ENCODE measurements at places on chromosomes 16 and 17.

- no peak for DNase-seq
Observed at GRCh38 chr16:67181346-67181745, 2.4 kb downstream of the MATCAP1 start.

DNA sequence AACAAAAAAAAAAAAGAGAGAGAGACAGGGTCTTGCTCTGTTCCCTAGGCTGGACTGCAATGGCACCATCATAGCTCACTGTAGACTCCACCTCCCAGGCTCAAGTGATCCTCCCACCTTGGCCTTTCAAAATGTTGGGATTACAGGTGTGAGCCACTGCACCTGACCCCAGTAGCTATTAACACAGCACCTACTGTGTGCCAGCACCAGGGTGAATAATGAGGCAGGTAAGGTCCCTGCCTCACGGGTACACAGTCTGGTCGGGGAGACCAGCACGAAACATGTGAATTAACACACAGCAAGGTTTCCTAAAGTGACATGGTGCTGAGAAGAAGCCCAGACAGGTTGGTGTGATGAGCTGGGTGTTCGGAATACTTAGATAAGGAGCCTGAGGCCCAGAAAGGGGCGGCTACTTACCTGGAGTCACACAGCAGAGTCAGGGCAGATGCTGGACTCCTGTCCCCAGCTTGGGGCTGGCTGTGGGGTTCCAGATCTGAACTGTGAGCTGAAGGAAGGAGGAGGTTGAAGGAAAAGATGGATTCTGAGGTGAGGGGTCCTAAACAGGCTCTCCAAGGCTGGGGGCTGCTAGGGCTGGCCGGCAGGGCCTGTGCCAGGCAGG is 10.5 kb upstream of the FBXL19 start:
- no peak for DNase-seq

- DNase-seq = no peak
Observed at GRCh38 chr17:58684003-58684402, 7.8 kb downstream of the TEX14 start.

GRCh38 chr17:42586514-42587230 is 9.1 kb upstream of the PSMC3IP start:
- no peak for DNase-seq

DNA sequence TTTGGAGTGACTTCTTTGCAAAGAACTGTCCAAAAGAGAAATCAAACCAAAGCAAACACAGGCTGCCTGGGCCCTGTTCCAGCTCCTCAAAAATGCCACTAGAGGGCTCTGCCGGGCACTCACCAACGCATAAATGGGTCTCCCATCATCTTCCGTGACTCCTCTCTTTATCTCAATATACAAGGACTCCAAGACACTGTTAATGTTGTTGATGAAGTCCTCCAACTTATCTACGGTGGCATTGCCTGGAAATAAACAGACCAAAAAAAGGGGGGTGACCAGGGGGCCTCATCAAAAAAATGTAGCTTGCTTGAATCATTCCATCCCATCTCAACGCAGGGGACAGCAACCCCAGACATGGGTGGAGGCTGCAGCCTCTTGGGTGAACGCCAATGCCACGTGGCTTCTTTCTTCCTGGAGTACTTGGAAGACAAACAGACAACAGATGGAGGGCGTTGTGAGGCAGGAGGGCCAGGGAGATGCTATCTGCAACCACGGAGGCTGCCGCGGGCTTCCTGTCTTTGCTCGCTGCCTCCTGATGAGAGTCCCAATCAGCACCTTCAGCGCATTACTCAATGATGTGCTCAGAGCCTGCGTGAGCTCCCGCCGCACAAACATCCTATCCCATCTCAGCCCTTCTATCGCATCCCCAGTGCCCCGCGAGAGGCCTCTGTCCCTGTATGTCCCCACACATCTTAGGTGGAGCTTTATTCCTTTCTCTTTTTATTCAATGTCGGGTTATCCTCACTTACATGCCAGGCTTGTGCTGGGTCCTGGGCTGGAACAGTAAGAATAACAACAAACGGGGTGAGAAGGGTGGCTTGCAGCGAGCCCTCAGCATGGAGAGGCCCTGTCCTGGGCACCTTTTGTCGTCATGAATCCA is 32.0 kb downstream of the KDM8 start:
- peak; percentile 76 for DNase-seq

- no peak for DNase-seq
Observed at GRCh38 chr16:4514606-4515005, 24.0 kb downstream of the CDIP1 start.

DNA sequence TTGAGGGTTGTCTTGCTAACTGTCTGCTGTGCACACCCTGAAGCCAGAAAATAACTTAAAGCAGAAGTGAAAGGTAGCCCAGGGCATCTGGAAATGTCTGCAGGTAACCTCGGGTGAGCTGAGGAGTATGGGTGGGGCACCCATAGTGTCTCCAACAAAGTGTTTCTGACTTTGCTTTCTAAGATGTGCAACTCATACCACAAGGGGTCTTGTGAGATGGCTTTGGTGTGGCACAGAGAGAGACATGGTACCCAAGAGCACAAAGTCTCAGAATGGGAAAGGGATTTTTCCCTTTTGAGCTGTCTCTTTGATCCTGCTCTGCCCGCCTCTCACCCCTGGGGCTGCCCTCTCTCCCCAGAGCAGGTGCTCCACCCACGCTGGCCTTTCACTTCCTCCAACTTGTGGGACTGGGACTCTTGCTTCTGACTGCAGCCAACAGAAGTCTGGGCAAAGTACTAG is 6.9 kb downstream of the CHD9 start:
- no peak for DNase-seq

GRCh38 chr16:22206842-22207714 is 1.0 kb downstream of the EEF2K start:
- peak; percentile 17 for DNase-seq

DNA sequence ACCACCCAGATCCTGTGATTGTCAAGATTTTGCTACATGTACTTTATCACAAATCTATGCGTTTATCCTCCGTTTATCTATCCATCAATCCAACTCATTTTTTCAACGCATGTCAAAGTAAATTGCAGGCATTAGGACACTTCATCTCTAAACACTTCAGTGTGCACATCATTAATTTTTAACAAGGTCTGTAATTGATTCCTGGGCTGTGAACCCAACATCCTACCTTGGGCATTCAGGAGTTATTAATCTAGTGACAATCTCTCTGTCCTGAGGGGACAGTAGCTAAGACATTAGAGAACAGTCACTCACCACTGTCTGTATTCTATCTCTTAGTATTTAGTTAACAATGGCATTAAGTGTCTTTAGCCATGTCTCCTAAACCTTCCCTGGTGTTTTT is 264.7 kb downstream of the SOX9 start:
- DNase-seq = no peak

- no peak for DNase-seq
Observed at GRCh38 chr16:27281243-27281642, 12.7 kb upstream of the NSMCE1 start.

- no peak for DNase-seq
Observed at GRCh38 chr17:66698270-66698669, 136.6 kb upstream of the CACNG5 start.

- no peak for DNase-seq
Observed at GRCh38 chr17:9072696-9073339, 51.5 kb downstream of the NTN1 start.

DNA sequence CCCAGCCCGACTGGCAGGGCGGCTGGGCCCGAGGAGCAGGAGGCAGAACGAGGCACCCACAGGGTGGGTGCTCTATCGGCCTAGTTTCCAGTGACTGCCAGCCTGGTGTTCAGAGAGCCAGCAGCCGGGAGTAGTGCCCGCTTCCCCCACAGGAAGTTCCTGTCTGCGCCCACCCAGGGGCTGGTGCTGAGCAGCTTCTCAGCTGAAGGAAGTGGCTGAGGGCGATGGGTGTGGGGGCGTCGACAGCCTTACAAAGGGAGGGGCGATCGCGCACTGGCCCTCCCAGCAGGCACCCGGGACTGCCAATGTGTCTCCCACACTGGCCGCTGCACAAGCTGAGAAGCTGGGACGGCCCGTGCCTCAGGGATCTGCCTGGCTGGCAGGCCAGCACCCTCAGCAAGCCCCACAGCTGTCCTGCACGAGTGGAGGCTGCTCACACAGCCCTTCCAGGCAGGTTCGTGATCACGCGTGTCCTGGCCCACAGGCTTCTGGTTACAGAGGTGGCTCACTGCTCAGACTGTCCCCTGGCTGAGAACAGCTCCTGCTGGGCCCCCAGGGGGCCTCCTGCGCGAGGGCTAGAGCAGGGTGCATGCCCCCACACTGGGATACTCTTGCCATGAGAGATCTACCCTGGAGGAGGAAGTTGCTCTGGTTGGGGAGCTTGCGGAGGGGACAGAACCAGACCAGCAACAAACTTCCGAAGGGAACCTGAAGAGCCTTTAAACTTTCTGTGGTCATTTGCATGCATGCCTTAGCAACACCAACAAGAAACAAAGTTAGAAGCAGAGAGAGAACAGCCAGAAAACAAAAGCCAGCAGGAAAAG is 2.5 kb downstream of the RNF166 start:
- DNase-seq = peak; percentile 40

GRCh38 chr17:63961355-63962212 is 11.1 kb downstream of the SCN4A start:
- DNase-seq = no peak

- DNase-seq = no peak
Observed at GRCh38 chr17:68519911-68520310, 7.7 kb downstream of the PRKAR1A start.

GRCh38 chr16:25109643-25110042 is 1.9 kb upstream of the LCMT1 start:
- no peak for DNase-seq

DNA sequence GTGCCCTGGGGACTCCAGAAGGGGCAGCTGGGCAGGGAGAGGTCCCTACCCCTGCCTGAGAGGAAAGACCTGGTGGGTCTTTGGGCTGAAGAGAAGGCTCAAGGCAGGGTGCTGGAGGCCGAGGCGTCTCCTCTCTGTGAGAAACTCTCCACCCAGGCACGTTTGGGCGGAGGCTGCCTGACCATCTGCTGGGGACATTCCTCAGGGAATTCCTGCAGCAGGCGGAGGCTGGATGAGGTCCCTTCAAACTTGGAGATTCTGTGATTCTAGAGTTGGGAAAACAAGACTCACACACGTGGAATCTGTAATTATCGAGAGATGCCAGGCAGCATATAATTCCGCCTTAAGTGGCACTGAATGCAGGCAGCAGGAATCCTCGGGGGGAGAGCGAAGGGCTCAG is 21.1 kb upstream of the PHF12 start:
- DNase-seq = no peak

GRCh38 chr17:18011286-18011685 is 27.7 kb downstream of the ATPAF2 start:
- no peak for DNase-seq

DNA sequence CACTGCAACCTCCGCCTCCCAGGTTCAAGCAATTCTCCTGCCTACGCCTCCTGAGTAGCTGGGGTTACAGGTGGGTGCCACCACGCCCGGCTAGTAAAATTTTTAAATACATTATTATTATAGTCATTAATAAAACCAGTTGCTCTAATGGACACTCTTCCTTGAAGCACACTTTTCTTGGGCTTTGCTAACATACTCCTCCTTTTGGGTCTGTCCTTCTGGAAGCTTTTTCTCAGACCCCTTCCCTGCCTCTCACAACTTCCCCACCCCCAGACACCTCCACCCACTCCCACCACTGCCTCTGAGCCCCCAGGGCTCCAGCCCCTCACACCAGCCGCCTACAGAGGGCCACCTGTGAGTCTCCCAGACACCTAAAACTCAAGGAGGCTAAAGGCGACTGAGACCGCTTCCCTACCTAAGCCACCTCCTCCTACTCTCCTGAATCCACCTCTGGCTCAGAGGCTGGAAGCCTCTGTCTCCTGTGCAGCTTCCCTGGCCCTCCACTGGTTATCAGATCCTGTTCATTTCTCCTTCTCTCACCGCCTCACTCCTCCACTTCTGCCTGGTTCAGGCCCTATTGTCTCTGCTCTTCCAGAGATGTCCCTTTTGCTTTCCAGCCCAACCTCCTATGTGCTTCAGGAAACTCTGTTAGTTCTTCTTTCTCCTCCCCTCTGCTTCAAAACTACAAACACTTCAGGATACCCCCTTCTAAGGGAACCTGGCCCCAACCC is 2.1 kb upstream of the CUEDC1 start:
- no peak for DNase-seq

GRCh38 chr17:81063106-81064093 is 28.4 kb downstream of the BAIAP2 start:
- DNase-seq = no peak

- peak; percentile 41 for DNase-seq
Observed at GRCh38 chr17:77444984-77445759, 304.4 kb downstream of the SEC14L1 start.

DNA sequence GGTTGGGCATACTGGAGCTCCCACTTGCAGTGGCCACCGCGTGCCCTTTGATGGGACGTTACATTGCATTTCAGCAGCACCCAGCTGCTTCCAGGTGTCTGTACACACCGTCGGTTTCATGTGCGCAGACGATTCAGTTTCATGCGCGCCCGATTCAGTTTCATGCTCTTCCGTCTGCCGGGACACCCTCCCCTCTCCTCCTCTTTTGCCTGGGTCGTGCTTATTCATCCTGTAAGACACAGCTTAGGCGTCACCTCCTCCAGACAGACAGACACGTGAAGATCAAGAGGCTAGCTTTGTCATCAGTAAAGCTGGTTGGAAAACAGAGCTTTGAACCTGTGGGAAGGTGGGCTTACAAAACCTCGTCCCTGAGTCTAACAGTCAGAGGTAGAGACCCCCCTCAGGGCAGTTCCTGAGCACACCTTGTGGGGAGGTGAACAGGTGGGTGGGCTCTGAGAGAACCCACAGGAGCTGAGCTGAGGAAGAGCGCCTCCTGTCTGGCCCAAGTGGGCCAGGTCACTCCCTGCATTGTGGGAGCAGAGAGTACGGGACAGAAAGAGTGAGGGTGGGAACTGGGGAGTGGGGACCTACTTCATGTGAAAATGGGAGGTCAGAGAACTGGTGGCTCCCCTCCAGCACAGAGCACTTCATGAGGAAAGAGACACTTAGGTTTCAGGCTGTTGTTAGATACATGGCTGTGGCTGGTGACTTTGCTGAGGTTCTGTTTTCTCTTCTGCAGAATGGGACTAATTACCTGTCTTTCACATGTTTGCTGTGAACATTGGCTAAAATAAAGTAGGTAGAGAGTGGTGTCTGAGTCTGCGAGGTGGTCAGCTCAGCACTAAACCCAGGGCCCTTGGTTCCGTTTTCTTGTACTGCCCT is 122.1 kb downstream of the SNX29 start:
- DNase-seq = no peak

- no peak for DNase-seq
Observed at GRCh38 chr16:66442502-66443268, 15.6 kb downstream of the BEAN1 start.

DNA sequence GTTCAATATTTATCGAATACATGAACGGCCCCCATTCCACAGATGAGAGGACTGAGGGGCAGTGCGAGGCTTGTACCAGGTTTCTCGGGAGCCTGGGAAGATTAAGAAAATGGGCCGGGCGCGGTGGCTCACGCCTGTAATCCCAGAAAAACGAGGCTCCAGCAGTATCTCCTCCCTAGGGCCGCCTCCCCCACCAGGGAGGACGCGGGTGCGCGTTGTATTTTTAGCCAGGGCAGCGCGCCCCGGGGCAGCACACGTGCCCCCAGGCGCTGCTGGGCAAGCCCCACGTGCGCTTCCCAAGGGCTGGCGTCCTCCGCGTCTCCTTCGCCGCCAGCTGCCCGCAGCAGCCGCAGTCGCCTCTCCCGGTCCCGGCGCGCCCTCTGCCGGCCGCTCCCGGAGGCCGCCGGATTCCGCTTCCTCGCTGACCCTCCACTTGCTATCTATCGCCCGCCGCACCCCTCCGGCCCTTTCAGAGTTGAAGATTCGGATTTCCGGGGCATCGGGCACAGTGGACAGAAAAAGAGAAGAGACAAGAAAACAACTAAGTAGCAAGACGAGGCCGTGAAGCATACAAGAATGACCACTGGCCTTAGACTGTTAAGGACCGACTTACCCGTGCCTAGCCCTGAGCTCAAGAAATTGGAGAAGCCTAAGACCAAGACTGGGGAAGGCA is 1.9 kb upstream of the YBX2 start:
- DNase-seq = peak; percentile 49

- DNase-seq = no peak
Observed at GRCh38 chr16:56874800-56875199, 9.8 kb downstream of the SLC12A3 start.

Measured in stimulated activated CD8-positive, alpha-beta memory T cell treated with anti-CD3 and anti-CD28 coated beads, Interleukin-7, amount 100 ng/mL, for 1 hour (primary cell).